AG08395 (cell line): ENCODE measurements at places on chromosomes 3 and 15.

- no peak for DNase-seq
Measured at GRCh38 chr3:177144922-177145321, 52.4 kb downstream of the TBL1XR1 start.

DNA sequence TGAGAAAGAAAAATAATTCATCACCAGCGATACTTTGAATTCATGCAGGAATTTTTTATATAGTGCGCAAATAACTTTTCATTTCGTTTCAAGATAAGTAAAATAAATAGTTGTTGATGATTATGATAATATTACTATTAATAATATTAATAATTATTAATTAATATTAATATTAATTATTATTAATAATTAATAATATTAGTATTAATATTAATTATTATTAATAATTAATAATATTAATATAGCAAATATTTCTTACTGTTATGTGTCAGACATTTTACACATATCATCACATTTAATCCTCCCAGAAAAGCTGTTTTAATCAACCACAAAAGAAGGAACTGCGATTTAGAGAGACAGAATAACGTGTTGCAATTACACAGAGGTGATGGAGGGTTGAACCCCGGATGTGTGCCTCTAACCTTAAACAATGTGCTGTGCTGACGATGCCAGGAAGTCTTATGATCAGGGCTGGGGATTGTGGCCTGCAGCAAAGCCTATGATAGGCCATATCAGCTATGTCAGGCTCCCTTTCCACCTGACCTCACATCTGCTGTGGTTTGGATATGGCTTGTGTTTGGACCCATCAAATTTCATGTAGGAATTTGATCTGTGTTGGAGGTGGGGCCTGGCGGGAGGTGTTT, 263.5 kb upstream of the NR2F2 start:
- no peak for DNase-seq

DNA sequence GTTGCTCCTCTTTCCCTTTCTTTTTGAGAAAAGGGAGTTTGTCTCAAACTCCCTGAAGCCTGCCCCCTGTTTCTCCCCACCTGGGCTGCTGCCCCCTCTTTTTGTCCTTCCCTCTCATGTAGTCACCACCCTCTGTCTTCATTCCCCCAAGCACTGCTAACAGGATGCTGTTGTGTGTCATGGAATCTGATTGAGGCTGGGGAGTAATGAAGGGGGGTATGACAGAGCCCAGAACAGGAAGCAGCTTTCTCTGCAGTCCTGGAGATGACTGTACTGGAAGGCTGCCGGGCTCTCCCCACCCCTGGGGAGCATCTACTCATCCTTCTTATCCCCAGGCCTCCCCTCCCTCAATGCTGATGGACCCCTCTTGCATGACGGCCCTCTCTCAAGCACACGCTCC, 181.6 kb downstream of the ABHD5 start:
- DNase-seq: peak; percentile 91

- peak; percentile 31 for DNase-seq
Measured at GRCh38 chr3:73669260-73669659, 44.5 kb upstream of the PDZRN3 start.

DNA sequence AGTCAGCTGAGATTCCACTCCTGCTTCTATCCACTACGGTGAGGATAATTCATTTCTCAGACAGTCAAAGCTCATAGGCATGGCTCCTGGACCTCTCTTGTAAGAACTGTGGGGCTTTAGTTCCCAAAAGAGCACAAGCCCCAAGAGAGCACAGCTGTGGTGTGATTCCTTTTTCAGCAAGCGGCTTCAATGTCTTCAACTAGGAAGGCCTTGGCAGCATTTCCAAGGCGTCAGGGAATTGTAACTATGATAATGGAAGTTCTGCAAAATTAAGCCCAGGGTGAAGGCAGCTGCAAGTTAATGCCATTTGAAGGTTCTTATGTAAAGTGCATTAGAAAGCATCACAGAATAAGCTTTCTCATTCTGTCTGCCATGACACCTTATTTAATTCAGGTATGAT, 657.1 kb downstream of the GRM7 start:
- no peak for DNase-seq

GRCh38 chr15:98745179-98745578, 96.8 kb downstream of the IGF1R start:
- no peak for DNase-seq

- no peak for DNase-seq
Measured at GRCh38 chr3:32449691-32450090, 53.0 kb downstream of the CMTM6 start.

DNA sequence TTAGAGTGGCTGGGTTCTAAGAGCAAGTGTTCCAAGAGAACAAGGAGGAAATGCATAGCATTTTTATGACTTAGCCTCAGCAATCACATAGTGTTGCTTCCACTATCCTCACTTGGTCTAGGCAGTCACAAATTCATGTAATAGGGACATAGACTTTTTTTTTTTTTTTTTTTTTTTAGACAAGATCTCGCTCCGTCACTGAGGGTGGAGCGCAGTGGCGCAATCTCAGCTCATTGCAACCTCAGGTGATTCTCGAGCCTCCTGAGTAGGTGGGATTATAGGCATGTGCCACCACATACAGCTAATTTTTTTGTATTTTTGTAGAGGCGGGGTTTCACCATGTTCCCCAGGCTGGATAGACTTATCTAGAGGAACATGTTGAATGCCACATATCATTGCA, 4.7 kb upstream of the GNB4 start:
- no peak for DNase-seq

GRCh38 chr15:27798807-27799206, 300.3 kb downstream of the OCA2 start:
- DNase-seq: no peak
